ENCODE measurements at places on chromosomes 2 and 18. TPM values are rescaled to one million over a fixed set of nuclear protein-coding genes. Genes with fewer than 3 reads are reported as not detected.

DNA sequence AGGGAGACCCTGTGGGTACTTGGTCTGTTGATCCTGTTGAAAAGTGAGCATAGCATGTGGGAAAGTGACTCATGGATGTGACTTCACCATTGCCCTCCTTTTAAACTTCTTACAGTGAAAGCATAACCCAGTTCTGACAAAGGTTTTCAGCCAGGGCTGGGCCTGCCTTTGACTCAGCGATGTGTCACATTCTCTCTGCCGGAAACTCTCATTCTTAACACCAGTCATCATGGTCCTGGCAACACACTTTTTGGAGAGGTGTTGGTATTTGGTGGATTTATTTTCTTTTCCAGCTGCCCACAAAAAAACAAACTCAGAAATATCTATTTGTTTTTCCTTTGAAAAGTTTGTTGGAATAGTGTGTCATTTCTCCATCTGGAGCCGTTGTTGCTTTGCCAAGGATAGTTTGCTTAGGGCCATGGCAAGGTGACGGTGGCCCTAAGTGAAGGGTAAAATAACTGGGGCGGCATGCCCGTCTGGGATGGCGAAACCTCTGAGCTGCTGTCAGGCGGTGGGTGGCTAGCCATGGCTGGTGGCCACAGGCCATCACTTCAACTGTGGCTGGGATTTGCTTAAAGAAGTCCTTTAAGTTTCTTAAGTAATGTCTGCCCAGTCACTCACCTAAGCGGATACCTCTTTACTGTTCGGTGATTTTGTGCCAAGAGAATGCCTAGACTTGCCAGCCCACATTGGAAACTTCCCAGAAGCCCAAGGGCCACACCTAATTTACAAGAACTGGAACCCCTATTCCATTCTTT is 123.3 kb downstream of the LTBP1 start:
- no peak overlapping the region for H3K4me3 ChIP-seq
- no peak for DNase-seq
- peaks cover 9% of the 10 kb centered on the region for H3K4me1 ChIP-seq
- no peaks in the 10 kb centered on the region for H3K27me3 ChIP-seq
- H3K27ac ChIP-seq: no peak overlapping the region
- H3K36me3 ChIP-seq: peaks cover 26% of the 10 kb centered on the region

GRCh38 chr2:75065402-75066008 is 107.1 kb downstream of the POLE4 start:
- H3K4me3 ChIP-seq: no peak overlapping the region
- no peak overlapping the region for H3K27ac ChIP-seq
- no peaks in the 10 kb centered on the region for H3K27me3 ChIP-seq

GRCh38 chr2:128519517-128520215 is 201.0 kb upstream of the HS6ST1 start:
- no peak overlapping the region for H3K27ac ChIP-seq
- H3K4me3 ChIP-seq: no peak overlapping the region
- DNase-seq: no peak
- H3K27me3 ChIP-seq: no peaks in the 10 kb centered on the region
- no peaks in the 10 kb centered on the region for H3K36me3 ChIP-seq

Gene CNDP1
- total RNA-seq: not detected
